NCI-H1930 (cell line): ENCODE measurements at places on chromosomes 3 and 15.

DNA sequence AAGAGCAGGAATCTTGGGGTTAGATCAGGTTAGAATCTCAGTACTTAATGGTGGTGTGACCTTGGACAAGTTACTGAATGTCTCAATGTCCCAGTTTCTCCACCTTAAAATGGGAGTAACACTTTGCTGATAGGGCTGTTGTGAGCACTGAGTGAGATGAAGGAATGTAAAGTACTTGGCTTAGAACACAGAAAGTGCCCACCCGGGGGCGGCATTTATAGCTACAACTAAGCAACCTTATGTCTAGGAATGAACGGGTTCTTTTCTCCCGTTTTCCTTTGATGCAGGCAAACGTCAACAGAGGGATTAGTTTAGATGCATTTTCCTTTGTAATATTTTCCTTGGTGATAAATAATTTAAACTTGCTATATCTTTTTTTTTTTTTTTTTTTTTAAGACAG, 176.6 kb downstream of the USP13 start:
- no peak for DNase-seq

DNA sequence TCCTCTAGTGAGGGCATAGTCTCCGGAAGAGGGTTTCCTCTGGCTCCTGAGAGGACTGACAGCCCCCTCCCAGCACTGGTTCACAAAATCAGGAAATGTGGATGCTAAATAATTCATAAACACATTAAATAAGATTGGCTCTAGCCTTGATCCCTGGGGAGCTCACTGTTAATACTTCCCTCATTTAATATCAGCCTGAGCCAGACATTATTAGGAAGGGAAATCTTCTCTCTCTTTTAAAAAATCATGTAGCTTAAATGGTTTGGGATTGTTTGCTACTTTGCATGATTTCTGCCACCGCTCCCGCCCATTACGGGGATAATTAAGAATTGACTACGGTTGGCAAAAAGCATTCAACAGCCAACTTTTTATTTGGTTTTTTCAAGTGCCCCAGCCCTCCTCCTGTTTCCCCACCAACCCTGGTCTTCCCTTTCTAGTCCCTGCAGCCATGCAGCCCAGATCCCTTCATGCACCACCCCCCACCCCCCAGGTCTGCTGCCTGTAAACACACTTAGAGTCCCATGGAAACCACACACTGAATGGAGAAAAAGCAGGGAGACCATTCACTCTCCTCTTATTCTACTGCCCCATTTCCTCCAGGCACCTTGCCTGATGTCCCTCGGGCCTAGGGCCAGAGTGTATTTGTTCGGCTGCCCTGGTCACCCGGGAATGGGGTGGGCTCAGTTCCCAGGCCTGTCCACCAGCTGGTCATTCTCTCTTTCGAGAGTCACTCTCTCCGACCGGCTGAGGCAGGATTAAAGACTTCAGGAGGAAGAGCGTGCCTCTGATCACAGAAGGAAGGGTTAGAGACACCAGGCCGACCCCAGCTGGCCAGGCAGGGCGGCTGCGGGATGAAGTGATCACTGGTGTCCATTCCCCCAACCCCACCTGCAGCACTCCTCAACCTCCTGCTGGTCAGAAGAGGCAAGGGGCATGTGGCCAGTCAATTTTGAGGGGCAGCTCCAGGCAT, 45.1 kb downstream of the SEMA5B start:
- DNase-seq: no peak

GRCh38 chr3:17431004-17431403, 311.4 kb downstream of the TBC1D5 start:
- no peak for DNase-seq

DNA sequence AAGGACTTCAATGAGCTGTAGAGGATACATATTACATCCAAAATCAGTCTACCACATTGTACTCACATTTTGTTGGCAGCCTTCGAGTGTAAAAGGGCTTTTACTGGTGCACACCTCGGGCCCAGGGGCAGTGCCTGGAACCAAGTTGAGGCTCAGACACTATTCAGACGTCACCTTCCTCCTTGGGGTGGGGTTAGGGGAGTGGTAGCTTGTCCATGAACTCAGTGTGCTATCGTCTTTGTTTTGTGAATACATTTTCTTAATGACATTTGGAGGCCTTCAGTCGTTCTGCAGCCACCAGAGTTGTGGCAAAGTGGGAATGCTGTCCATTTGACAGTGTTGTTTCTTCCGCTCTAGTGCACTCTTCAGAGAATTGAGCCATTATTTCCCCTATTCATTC, 114.2 kb downstream of the PGPEP1L start:
- no peak for DNase-seq

DNA sequence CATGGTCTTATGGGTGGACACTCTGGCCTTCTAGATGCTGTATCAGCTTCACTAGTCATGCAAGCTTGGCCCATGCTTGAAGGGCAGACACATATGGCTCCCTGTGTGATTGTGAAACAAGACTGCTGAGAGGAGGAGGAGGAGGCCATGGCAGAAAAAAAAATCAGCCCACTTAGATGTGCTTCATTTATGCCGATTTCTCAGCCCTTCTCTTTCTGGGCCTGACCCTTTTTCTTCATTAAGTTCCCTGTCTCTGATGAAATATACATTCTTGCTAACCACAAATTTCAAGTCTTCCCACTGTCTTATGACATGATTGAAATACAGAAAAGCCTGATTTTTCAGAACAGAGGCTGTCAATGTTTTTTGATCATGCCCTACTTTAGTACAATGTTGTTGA, 213.0 kb upstream of the FEZF2 start:
- no peak for DNase-seq

- DNase-seq: no peak
These were observed 138.9 kb downstream of the PDE8A start for GRCh38 chr15:85120351-85121113.

- DNase-seq: no peak
These were observed 14.6 kb downstream of the ADAM10 start for GRCh38 chr15:58734859-58735258.

DNA sequence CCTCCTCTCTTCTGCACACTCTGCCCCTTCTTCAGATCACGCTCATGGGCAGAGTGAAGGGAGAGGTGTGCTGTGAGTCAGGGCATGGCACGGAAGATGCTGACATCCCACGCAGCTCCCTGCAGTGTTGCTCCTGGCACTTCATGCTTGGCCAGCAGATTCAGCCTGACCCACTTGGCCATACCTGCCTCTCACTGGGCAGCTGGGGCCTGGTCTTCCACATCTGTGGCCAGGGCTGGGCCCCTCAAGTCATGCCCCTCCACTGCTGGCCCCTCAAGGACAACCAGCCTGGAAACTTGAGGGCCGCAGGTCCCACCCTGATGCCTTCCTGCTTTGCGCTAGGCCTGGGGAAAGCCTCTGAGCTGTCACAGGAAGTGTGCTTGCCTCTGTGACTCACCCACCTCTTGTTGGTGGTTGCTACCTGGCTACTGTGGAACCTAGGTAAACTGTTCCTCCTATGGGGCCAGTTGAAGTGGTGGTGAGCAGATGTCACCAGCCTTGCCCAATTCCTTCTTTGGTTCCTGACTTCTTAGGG, 48.7 kb downstream of the BSN start:
- no peak for DNase-seq

- no peak for DNase-seq
These were observed 14.3 kb upstream of the P2RY12 start for GRCh38 chr3:151398895-151399294.

GRCh38 chr3:176479248-176479647, 718.0 kb downstream of the TBL1XR1 start:
- no peak for DNase-seq

DNA sequence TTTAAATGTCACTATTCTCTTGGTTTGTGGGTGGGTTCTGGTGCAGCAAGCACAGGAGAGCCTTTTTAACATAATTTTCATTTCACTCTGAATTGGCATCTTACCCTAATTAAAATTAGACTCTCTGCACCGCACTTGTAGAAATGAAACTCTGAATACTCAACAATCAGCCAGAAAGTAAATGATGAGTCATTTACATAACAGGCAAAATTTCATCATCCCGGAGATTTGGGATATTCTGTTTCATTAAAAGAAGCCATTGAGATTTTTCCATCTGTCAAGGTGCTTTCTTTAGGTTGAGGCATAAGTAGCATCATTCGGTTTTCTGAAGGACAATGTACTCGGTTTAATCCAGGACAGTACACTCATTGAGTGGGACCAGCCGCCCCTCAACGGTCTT, 111.0 kb downstream of the RFTN1 start:
- no peak for DNase-seq

DNA sequence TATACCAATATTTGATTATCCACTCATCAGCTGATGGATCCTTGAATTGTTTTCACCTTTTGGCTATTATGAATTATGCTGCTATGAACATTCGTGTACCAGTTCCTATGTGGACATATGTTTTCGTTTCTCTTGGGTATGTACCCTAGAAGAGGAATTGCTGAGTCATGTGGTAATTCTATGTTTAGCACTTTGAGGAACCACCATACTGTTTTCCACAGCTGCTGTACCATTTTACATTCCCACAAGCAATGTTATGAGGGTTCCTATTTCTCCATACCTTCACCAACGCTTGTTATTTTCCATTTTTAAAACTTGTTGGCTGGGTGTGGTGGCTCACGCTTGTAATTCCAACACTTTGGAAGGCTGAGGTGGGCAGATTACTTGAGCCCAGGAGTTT, 62.9 kb downstream of the RPLP1 start:
- no peak for DNase-seq

DNA sequence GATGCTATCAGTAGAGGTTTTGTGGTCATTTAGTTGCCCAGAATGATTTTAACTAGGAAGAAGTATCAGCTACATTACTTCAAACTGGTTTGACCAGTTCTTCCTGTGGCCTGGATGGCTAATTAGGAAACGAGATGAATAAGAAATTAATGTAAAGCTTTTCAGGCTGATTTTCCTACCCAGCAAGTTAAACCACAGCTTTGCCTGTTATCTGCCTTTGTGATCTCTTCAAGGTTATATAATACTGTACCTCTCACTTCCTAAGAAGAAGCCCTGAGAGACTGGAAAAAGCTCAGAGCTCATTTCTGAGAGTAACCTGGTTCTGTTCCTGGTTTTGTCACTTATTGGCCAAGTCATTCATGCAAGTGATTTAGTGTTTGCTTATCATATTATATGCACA, 782.2 kb upstream of the GOLIM4 start:
- DNase-seq: no peak

GRCh38 chr3:11206316-11206715, 52.0 kb downstream of the HRH1 start:
- DNase-seq: no peak

DNA sequence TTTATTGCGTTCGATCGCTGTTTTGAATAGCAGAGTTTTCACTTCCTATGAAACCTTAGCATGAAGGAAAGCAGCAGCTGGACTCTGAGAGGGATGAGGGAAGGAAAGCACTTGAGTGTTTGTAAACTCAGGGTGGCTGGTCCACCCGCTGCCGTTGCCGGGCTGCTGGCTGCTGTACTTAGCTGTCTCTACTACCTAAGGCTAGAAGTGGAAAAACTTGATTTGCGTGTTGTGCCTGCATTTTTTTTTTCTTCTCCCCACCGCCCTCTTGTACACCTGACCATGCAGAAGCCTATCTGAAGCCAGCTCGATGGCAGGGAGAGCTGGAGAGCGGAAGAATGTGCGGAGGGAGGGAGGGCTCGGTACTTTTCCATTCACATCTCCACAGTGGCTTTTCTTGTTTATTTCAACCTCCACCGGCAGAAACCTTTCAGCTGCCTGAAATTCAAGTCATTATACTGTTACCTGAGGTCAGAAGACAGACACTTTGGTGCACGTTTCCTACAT, 4.8 kb upstream of the BCL6 start:
- DNase-seq: no peak

DNA sequence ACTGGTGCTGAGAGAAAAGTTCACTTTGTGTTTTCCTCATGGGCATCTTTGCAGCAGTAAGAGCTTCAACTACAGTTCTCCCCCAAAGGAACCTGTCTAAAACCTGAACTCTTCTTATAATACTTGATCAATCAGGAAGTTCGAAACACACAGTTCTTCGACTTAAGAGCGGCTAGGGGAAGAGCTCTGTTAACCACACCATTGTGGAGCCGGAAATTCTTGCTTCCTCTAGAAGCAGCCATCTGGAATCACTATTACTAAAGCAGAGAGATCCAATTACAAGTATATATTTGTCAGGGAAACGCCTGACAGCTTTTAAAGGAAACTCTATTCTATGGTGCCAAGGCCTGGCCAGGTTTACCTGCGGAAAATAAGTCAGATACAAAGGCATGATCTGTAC, 337.3 kb upstream of the CBLB start:
- DNase-seq: no peak

DNA sequence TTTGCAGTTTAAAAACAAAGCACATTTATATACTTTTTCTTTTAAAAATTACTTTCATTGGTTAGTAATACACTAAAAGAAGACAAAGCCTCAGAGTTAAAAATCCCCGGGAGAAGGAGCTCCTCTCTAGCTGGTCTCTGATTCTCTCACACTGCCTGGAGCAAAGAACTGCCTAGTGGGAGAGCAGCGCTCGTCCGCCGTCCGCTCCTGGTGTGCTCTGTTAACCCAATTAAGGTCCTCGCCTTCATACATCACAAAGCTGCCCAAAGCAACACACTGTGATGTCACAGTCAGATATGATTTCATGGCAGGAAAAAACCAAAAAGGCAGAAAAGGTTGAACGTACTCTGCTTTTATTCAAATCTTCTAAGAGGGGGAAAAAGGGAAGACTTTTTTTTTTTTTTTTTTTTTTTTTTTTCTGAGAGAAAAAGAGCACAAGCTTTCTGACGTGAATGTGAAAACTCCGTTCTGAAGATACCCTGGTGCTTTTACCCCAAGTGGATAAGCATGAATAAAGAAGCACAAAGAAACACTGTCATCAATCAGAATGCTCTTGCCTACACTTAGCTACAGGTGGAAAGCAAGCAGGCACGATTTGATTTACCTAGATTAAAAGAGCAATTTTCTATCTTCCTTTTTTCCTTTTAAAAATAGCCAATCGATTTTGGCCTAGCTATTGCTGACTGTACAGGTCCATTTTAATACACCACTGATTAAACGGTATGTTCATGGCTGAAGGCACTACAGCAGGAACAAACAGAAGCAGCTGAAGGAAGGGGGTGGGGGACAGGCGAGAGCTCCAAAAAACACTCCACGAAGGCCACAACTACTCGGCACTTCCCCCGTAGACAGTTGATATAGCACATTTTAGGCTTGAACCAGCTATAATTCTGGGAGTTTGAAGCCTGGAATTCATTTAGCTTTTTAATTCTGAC, 115.2 kb downstream of the TIGIT start:
- DNase-seq: no peak

DNA sequence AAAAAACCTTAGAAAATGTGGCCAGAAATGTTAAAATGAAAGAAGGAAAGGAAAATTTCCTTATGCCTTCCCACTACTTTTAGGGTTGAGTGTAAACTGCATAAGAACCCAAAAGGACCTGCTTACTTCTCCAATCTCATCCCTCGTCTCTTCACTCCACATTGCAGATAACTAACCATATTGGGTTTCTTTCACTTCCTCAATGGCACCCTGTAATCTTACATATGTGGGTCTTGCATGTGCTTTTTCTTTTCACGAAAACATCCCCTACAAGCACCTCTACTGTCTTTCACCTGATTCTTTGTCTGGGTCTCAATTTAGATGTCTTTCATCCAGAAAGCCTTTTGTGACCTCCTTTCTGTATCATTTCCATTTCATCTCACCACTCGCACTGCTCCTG, 23.1 kb downstream of the EOMES start:
- no peak for DNase-seq
